NCI-H446 (cell line): ENCODE measurements at places on chromosomes 4 and X.

DNA sequence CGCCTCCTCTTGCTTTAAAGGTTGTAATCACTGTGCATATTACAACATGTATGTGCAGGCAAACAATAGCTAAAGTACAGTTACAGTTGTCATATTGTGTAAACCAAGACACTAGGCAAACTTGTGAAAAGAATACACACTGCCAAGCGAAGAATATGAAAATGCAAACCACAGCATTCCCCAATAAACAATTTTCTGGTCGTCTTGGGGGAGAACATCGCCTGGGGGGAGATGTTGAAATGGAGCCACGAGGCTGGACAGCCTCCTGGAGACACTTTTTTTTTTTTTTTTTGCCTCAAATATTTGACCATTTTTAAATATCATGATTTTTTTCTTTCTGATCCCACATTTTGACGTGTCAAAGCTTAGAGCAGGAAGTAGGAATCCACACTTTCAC, 51.7 kb upstream of the PDLIM3 start:
- DNase-seq: no peak

- no peak for DNase-seq
These were observed 64.2 kb upstream of the BEND4 start for GRCh38 chr4:42216664-42217063.

DNA sequence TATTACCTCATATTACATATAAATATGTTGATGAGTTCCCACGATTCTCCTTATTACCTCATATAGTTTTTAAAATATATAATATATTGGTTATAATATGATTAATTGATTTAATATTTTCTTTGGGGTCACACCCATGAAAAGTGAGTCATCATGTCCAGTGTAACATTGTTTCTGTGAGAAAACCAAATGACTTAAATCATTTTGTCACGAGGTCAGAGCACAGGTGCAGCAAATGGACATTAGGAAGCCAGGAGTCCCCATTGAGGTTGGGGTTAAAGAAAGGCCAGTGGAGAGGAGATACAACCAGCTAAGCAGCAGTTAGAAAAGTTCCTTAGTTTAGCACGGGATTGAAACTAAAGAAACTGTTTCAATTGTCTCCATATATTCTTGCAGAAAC, 133.9 kb upstream of the RAPGEF2 start:
- no peak for DNase-seq

DNA sequence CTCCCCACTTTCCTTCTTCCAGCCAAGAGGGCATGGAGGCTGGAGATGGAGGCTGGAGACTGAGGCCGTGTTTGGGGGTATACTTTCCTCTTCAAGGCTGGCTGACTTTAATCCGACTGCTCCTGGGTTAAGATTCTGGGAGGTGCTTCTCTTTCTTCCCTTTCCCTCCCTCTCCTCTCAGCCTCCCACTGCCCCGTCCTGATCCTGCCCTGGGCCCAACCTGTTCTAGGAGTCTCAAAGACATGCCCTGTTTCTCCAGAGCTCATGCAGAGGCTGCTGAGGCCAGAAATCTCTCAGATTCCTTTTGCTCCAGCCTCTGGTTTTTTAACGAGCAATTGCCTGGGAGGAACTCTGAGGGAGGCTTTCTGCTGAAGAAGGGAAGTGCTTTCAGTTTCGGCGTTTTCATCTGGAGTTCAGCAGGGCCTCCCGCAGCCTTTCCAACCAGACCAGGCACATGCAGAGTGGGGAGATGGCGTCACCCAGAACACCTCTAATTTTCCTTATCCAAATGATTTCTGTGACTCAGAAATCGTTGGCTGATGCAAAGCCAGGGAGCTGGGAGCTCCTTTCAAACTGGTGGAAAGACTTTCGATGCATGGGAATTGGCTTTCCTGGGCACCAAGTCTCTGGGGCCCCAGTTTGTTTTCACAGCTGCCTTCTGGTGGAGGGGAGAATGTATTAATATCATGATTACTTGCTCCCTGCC, 34.5 kb upstream of the FAM9C start:
- no peak for DNase-seq

- DNase-seq: no peak
These were observed 18.7 kb downstream of the TCEAL8 start for GRCh38 chrX:103236296-103236695.
